Stimulated activated naive CD8-positive, alpha-beta T cell treated with anti-CD3 and anti-CD28 coated beads, Interleukin-15, amount 100 ng/mL, for 72 hours (primary cell): ENCODE measurements at places on chromosomes 6 and 20.

DNA sequence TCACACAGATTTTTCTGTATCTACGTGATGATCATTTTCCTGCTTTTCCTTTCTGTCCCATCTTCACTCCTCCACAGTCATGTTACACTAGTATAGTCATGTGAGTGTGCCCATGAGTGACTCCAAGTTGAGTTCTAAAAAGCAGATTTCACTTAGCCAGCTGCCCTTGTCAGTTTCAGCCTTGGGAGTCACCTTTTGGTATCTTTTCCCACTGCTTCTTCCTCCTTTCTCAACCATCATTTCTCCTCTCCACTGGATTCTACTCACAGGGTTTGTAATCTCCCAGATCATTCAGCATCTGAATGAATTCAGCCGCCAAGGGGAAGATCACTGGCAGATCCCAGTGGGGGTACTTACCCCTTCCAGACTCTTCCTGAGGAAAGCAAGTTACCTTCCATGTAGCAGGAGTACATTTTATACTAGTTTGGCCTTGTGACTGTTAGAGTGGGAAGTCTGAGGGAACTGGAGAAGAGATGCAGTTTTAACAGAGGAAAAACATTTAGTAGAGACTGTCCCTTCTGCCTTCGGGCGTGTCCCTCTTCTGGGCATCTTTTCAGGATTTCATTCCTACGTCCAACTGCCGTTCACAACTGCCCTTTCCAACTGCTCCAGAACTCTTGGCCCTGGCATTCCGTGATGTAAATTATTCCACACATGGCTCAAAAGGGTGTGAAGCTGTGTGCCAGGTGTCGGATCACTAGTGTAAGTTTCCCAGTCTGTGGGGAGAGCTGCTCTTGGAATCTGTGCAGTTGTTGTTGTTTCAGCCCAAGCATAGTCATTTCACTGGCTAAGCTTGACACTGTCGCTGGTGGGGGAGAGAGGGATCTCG is 38.9 kb downstream of the BICRAL start:
- no peak for DNase-seq

DNA sequence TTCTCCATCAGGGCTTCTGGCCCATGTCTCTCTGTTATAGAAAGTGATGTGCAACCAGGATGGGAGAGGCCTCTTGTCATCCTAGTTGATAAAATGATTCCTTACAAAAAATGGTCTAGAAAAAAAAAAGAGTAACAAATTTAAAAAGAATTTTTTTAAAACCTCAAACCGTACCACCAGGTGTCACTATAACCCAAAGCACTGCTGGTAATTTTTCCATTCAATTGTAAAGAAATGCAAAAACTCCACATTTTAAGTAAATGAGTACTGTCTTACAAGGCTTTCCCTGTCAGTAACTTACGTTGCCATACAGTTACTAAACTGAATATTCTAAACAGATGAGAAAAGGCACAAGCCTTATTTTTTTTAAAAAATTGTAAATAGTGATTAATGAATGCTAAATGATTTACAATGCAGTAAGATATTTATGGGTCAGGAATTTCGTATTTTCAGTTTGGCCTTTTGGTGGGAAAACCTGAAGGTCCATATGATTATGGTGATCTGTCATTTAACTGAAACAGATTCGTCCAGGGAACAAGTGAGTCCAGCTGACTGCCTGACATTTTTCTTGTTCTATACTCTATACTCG is 95.4 kb downstream of the OGFRL1 start:
- DNase-seq, result no peak

GRCh38 chr20:41174373-41174772 is 37.0 kb downstream of the PLCG1 start:
- no peak for DNase-seq

DNA sequence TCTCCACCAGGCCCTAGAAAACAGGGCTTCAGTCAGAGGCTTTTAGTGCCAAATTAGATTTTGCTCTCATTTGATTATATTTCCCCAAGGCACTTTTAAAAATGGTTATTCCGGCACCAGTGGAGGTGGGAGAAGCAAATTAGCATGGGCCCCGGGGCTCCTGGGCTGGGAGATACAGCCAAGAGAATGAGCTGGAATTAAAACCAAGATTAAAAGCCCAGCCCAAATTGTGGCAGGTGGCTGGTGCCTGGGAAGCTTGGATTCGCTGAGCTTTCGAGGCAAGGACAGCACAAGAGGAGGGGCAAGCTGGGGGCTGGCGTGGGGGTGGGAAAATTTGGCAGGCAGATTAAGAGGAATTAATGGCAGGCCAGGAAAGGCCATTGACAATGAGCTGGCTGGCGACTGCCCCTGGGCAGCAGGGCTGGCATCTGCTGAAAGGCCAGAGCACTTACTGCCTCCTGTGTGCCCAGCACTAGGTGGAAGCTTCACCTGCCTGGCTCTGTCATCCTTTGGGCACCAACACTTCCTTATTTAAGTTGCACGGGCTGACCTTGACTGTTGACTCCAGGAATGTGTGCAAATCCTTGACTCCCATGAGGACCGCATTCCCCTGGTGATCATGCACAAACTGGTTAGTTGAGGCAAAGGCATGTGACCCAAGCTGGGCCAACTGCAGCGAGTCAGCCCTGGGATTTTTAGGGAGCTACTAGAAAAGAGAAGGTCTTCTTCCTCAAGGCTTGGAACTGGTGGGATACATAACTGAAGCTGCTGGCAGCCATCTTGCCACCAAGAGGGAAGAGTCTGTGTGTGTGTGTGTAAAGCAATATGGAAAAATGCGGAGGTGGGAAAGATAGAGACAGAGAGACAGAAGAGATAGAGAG is 76.1 kb downstream of the SULF2 start:
- DNase-seq, result no peak

- no peak for DNase-seq
These were observed 4.5 kb downstream of the FOXO3 start for GRCh38 chr6:108565091-108565766.

- DNase-seq, result no peak
These were observed 594.6 kb downstream of the DOK5 start for GRCh38 chr20:55070001-55070400.

GRCh38 chr20:39359981-39360620 is 398.0 kb downstream of the DHX35 start:
- no peak for DNase-seq

GRCh38 chr6:28393912-28394662 is 5.5 kb downstream of the ZSCAN12 start:
- DNase-seq, result no peak

DNA sequence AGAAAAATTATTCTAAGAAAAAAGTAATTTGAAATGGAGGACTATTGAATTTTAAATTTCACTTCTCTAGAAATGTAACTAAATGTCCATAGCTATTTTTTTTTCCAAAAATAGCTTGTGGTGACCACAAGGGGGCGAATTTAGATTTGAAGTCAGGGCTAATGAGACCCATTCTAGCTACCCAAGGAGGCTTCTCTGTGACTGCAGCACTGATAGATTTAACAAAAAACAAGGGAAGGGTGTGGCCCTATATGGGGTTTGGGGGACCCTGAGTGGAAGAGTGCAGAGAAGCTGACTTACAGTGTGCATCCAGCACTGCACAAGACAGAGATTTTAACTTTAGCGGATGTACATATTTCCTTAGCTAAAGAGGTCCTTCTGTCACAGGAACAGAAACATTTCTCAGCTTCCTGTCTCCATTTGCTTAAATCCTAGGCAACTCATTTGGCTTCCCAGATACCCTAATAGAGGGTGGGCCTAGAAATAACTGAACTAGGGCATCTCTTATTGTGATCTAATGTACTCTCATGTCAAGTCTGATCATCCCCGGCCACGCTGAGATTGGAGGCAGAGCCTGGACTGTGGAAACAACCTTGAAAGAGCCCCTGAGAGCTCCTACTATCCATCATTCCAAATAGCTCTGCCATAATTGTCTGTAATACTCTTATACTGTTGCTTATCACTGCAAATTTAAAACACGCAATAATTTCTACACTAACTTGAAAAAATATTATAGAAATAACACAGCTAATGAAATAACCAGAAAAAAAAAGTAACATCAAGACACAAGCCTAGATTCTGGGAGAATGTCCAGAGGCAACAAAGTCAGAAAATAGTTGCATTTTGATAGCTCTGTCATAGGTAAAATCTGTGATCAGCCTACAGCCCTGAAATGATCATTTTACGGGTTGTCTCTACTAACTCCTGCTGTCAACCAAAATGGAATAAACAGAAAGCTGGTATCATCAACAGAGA is 93.6 kb downstream of the SNAP91 start:
- no peak for DNase-seq

DNA sequence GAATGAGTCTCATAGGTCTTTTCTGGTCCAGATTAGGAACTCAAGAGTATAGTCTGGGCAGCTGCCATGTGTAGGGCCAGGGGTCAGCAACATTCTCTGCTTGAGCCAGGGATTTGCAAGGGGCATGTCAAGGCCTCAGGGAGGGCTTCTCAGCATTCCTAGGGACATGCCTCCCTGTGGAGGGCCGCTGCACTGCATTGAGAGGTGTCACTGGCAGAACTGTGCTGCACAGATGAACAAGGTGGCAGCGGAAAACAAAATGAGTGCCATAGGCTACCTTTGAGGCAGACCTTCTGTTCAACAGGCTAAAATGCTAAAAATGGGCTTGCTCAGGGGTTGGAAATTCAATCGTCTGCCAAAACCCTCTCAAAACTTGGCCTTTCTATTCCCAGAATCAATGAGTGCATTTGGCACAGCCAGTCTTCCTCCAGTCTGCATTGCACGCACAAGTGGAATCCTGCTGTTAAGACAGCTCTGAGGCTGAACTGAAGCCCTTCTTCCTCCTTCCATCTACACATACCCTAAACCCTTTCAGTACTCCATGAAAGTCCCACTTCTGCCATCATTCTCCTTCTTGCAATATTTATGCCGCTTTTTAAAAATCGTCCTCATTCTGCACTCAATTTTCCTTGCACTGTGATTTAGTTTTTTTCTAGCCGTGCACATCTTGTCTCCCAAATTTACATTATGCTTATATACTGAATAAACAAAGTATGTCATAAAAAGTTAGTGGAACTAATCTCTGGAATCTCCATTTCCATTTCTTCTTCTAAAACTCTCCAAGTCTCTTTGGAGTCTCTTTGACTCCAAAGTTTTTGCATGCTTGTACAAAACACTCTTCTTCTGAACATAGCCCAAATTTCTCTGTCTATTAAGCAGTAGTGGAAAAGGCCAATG is 51.7 kb downstream of the SLC26A8 start:
- DNase-seq, result no peak

- no peak for DNase-seq
These were observed 293.7 kb upstream of the RSPO3 start for GRCh38 chr6:126824815-126825214.

DNA sequence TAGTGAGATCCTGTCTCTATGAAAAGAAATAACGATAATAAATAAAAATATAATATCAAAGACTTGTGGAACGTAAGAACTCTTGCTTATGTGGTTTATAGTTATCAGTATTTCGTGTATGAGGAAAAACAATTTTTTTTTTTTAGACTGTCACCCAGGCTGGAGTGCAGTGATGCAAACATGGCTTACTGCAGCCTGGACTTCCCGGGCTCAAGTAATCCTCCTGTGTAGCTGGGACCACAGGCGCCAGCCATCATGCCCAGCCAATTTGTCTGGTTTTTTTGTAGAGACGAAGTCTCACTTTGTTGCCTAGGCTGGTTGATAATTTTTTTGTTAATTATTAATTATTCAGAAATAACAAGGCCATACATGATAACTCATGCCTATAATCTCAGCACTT is 18.6 kb upstream of the CDK19 start:
- DNase-seq, result no peak
